ENCODE measurements at places on chromosomes 16 and 17. TPM values are rescaled to one million over a fixed set of nuclear protein-coding genes. Genes with fewer than 3 reads are reported as not detected.

- ATAC-seq, result no peak
Observed at GRCh38 chr16:27267037-27267677, 1.4 kb downstream of the NSMCE1 start.

ITGB3 gene
- 0.11 TPM for total RNA-seq

PLK1 gene
- 4.9 TPM for total RNA-seq

TP53I13 gene
- 38.1 TPM for total RNA-seq

All from motor neuron (in vitro differentiated cells).